Endothelial cell (in vitro differentiated cells): ENCODE measurements at places on chromosomes 7 and 10. TPM values are rescaled to one million over a fixed set of nuclear protein-coding genes. Genes with fewer than 3 reads are reported as not detected.

DNA sequence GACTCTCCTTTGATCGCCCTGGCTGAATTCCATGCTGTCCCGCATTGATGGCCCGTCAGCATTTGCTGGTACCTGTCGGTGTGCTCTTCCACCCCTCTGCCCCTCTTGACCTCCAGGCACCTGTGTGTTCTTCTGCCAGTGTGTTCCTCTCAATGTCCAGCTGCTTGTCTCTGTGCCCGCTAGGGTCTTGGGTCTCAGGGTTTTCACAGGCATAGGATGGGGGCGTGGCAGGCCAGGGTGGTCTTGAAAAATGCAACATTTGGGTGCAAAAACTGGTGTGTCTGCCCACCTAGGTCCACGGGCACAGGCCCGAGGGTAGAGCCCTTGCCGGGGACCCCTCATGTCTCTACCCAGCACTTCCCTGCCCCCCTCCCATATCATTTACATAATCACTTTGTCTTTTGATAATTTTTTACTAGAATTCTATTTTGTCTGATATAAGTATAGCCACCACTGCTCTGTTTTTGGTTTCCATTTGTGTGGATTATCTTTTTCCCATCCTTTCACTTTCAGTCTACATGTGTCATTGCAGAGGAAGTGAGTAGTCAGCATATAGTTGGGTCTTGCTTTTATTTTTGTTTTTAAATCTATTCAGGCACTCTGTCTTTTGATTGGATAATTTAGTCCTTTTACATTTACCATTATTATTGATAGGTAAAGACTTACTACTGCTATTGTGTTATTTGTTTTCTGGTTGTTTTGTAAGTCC is 46.6 kb upstream of the ADRA2A start:
- no peak overlapping the region for H3K4me3 ChIP-seq
- H3K27ac ChIP-seq = no peak overlapping the region
- H3K36me3 ChIP-seq = peaks cover 29% of the 10 kb centered on the region

DNA sequence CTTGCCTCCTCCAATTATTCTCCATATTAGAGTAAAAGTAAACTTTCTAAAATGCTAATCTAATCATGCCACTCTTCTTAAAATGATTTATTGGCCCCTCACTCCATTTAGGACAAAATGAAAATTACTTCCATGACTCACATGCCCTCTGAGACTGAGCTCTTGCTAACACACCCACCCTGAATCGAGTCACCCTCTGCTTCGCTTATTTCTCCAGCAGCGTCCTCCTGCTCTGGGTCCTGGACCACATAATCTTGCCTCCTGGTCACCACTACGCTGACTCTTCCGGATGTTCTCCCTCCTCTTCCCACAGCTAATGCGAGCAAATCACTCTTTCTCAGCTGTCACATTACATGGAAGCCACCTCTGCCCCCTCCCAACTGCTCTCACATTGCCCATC is 384.0 kb upstream of the FZD8 start:
- peaks cover 1% of the 10 kb centered on the region for H3K27me3 ChIP-seq
- peaks cover 11% of the 10 kb centered on the region for H3K4me1 ChIP-seq
- H3K27ac ChIP-seq = peak overlapping the region; percentile 37
- H3K4me3 ChIP-seq = peak overlapping the region; percentile 33
- no peaks in the 10 kb centered on the region for H3K36me3 ChIP-seq
- DNase-seq = no peak

DNA sequence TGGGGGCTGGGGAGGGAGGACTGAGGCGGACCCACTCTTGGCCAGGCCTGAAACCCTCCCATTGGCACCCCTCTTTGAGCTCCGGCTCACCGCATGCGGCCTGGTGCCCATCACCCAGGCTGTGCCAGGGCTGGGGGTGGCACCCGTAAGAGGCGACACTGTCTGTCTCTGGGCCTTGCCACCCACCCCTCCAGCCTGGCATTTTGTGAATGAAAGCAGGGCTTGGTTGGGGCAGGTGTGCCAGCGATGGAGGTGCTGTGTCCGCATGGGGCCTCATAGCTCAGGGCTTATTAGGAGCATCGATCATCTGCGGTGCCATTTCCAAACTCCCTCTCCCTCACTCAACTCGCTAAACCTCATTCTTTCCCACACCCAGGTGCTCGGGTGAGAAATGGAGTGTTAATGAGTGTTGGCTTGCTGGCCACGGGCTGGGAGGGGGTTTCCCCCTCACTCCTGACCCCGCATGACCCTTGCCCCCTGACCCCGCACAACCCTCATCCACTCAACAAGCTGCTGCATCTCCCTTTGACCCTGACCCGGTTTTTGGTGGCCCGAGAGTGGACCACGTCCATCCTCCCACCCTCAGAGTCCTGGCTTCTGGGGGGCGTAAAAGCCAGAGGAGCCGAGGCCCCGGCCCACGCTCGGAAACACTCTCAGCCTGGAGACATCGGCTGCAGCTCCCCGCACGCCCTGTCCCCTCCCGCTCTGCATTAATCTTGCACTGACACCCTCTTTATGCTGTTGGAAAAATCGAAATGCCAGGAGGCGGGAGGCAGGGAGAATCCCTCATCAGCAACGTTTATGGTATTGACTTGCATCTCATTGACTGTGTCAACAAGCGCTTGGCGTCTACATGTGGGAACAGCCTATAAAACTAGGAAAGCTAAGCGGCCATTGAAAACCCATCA is 161.2 kb downstream of the DNAJB6 start:
- H3K36me3 ChIP-seq = peaks cover 27% of the 10 kb centered on the region
- no peak for DNase-seq
- H3K4me1 ChIP-seq = no peaks in the 10 kb centered on the region
- H3K27me3 ChIP-seq = peaks cover 24% of the 10 kb centered on the region

- no peaks in the 10 kb centered on the region for H3K4me1 ChIP-seq
- H3K36me3 ChIP-seq = peaks cover 5% of the 10 kb centered on the region
- H3K4me3 ChIP-seq = no peak overlapping the region
- H3K27me3 ChIP-seq = peaks cover 5% of the 10 kb centered on the region
- no peak overlapping the region for H3K27ac ChIP-seq
- no peak for DNase-seq
Measured at GRCh38 chr7:2934211-2934731, 90.2 kb upstream of the GNA12 start.

GRCh38 chr7:51219261-51219988 is 97.2 kb downstream of the COBL start:
- H3K36me3 ChIP-seq = no peaks in the 10 kb centered on the region
- no peak overlapping the region for H3K4me3 ChIP-seq
- no peaks in the 10 kb centered on the region for H3K4me1 ChIP-seq
- H3K27ac ChIP-seq = no peak overlapping the region

DNA sequence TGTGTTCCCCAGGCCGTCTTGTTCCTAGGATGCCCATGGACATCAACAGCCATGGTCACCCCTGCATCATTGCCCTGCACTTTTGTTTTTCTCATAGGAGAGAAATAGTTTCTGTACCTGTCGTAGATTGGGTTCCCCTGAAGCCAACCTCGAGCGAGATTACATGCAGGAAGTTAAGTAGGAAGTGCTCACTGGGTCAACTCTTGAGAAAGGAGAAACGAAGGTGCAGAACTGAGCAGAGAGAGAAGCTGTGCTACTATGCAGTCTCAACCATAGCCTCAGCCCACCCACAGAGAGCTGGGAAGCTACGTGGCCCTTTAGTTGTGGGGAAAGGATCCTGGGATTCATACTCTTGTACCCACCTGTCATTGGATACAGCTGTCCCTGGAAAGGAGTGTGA is 165.2 kb downstream of the HERPUD2 start:
- DNase-seq = no peak
- H3K4me3 ChIP-seq = no peak overlapping the region
- no peaks in the 10 kb centered on the region for H3K36me3 ChIP-seq
- H3K27ac ChIP-seq = no peak overlapping the region

DNA sequence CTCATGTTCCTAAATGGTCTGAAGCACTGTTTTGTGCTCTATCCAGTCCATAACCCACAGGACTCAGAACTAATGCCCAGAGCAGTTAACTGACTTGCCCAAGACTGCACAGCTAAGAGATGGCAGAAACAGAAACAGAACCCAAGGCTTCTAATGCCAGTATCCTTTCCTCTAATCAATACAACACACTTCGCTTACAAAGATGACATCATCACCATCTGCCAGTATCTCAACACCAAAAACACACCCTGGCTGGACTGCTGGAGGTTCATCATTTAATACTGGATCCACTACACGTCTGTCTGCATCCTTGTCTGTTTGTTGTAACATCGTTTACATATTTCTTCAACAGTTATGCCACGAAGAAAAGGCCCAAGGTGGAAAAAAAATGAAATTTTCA is 165.3 kb downstream of the SFMBT2 start:
- H3K36me3 ChIP-seq = peaks cover 14% of the 10 kb centered on the region
- no peak for DNase-seq
- no peak overlapping the region for H3K27ac ChIP-seq
- peaks cover 8% of the 10 kb centered on the region for H3K4me1 ChIP-seq
- H3K4me3 ChIP-seq = no peak overlapping the region

DNA sequence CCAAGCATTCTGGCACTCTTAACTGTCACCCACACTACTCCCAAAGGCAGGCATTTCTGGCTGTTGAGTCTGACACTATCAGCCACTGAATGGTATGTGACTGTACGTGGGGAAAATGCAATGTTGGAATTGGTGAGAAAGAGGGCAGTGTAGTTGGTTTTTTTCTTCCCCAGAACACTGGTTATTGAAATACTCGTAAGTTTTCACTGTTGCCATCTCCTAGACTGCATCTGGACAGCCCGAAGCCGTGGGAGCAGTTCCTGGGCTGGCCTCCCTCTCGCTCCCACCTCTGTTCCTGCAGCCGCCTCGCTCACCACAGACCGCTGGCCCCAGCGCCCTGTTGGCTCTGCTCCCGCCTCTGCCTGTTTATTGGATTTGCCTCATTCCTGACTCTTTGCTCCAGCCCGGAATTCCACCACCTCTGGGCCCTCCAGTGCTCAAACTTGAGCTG is 5.7 kb downstream of the PLCE1 start:
- H3K4me1 ChIP-seq = peaks cover 3% of the 10 kb centered on the region
- no peak overlapping the region for H3K27ac ChIP-seq
- H3K36me3 ChIP-seq = no peaks in the 10 kb centered on the region
- no peak for DNase-seq

- no peak overlapping the region for H3K27ac ChIP-seq
- H3K4me1 ChIP-seq = no peaks in the 10 kb centered on the region
- no peaks in the 10 kb centered on the region for H3K27me3 ChIP-seq
- DNase-seq = no peak
- H3K4me3 ChIP-seq = no peak overlapping the region
Measured at GRCh38 chr7:115289971-115290370, 368.1 kb downstream of the MDFIC start.

DNA sequence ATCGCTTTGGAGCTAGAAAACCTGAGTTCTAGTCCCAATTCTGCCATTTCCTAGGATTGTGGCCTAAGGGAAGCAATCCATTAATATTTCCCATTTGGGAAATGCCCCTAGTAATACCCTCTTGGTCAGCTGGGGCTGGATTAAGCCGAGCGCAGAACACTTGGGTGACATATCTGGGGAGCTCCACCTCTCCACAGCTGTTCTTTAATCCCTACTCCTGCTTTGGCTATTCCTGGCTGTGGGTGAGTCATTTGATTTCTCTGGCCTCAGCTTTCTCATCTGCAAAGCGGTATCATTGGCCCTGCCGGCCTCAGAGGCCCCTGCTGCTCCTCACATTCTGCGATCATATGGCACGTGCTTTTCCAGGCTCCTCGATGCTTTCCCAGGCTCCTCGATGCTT is 108.3 kb downstream of the BUB3 start:
- H3K4me3 ChIP-seq = no peak overlapping the region
- H3K27me3 ChIP-seq = no peaks in the 10 kb centered on the region
- no peak overlapping the region for H3K27ac ChIP-seq
- no peaks in the 10 kb centered on the region for H3K4me1 ChIP-seq
- H3K36me3 ChIP-seq = no peaks in the 10 kb centered on the region

- H3K4me3 ChIP-seq = peak overlapping the region; percentile 8
- no peak for DNase-seq
- no peaks in the 10 kb centered on the region for H3K27me3 ChIP-seq
- no peak overlapping the region for H3K27ac ChIP-seq
Measured at GRCh38 chr7:138932870-138933269, 48.3 kb downstream of the KIAA1549 start.

GRCh38 chr10:29397221-29397620 is 108.4 kb downstream of the LYZL1 start:
- H3K27me3 ChIP-seq = no peaks in the 10 kb centered on the region
- H3K4me1 ChIP-seq = no peaks in the 10 kb centered on the region
- no peak for DNase-seq
- no peak overlapping the region for H3K4me3 ChIP-seq

DNA sequence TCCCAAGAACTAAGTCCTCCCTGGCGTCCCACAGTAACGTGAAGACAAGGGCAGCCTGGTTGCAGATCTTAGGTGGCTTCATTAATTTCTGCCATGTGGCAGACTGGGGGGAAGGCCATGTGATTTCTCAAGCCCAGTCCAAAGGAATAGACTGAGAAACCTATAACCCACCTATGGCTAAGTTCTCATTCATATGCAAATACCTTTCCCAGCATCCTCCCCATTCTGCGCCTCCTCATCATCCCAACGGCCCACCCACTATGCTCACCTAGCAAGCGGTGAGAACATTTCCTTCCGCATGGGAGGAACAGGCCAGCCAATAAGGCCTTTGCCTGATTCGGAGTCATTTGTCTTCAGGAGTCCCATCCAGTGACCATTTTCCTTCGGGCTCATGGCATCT is 8.2 kb upstream of the CLEC2L start:
- no peaks in the 10 kb centered on the region for H3K36me3 ChIP-seq
- no peak overlapping the region for H3K27ac ChIP-seq
- peaks cover 6% of the 10 kb centered on the region for H3K4me1 ChIP-seq
- no peak for DNase-seq
- H3K4me3 ChIP-seq = no peak overlapping the region

- H3K27ac ChIP-seq = peak overlapping the region; percentile 45
Measured at GRCh38 chr7:30613366-30614325, 19.0 kb downstream of the GARS1 start.

DNA sequence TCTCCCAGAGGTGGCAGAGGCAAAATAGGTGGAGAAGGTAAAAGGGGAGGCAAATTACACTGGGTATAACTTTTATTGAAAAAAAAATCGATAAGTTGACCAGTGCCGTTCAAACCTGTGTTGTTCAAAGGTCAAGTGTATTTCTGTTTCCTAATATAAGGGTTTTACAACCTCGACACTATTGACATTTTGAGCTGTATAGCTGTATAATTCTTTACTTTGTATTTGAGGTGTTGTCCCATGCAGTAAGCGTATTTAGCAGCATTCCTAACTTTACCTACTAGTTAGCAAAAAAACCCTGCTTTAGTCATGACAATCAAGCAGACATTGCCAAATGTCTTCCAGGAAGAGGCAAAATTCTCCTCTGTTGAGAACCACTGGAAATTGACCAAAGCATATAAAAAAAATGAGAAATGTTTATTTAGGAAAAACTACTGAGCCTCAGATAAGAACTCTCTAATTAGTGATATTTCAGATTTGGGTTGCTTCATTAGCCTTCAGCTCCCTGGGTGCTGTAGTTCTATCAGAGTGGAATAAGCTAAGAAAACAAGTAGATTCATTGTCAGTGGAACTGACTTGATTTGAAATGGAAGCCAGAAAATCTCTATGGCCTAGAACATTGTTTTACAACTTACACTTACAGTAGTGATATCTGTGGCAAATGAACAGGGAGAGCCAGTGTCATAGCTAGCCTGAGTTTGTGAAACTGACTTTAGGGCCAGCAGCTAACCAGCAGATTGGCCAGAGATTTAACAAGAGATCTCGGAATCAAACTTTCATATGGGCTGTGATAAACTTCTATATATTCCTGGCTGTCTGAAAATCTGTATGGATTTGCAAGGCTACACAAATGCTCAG is 331.6 kb downstream of the DGKB start:
- H3K36me3 ChIP-seq = no peaks in the 10 kb centered on the region
- H3K27ac ChIP-seq = no peak overlapping the region
- no peak for DNase-seq
- no peaks in the 10 kb centered on the region for H3K27me3 ChIP-seq
- no peak overlapping the region for H3K4me3 ChIP-seq

The MYL7 gene
- total RNA-seq = 0.82 TPM

The CDC14C gene
- total RNA-seq = not detected

The EXOC6 gene
- 28.5 TPM for total RNA-seq

The MIOS gene
- 22.3 TPM for total RNA-seq

The TMEM213 gene
- total RNA-seq = not detected
